Peyer's patch (tissue), 4 donors: ENCODE measurements at places on chromosomes 1 and 21.

DNA sequence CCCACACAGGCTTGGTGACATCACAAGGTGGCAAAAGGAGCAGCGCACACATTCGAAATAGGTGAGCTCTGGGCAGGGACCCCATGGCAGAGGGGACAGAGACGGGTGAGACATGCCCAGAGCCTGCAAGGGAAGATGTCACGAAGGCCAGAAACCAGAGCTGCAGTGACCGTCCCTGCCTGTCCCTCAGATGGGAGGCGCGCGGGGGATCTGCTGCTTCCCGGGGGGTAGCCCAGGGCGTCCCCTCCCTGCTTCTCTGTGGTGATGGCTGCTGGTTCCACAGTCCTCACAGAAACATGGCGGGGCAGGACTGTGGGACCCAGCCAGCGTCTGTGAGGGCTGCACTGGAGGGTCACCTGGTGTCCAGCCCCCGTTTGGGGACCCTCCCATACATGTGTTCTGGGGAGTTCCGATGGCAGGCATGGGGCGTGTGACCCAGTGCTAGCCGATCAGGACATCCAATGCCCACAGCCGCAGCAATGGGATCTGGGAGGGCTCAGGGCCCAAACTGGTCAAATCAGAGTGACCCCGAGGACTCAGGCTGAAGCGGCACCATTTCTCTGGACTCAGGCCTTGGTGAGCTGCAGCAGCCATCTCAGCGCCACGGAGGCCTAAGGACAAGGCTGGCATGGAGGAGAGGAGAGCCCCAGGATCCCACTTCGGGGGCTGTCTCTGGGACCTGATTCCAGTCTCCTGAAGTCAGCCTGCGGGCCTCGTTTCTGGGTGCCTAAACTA, 20.7 kb upstream of the SPSB1 start:
- H3K4me3 ChIP-seq = no peak overlapping the region
- H3K4me1 ChIP-seq = no peaks in the 10 kb centered on the region
- no peak for DNase-seq
- no peak overlapping the region for H3K27ac ChIP-seq

DNA sequence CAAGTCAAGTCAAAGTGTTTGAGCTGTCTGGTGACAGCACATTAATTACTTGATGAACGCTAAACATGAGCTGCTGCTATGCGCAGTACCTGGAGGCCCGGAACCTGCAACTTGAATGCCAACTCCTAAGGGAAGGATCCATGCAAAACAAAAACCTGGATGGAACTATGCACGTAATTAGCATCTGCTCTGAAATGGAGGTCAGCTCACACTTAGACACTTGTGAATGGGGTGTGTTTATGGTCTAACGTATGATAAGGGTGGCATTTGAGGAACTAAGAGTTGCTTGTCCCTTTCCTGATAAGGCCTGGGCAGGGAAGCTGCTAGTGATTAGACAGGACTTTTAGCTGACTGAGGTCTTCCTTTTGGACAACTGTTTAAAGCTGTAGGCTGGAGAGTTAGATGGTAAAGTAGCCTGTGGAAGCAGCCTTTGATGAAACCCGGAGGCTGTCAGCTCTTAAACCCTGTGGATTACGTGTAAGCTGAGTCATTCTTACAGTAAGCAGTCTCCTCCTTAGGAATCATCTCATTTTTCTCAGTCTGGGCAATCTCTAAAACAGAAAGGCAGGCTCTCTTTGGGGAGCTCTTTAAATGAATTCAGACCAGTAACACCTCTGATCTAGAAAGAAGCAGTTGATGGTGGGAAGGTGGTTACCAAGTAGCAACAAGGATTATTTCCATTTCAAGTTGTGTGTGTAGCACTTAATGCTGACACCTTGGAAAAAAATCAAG, 6.8 kb downstream of the TENT5C start:
- peaks cover 5% of the 10 kb centered on the region for H3K4me1 ChIP-seq
- no peaks in the 10 kb centered on the region for H3K27me3 ChIP-seq
- no peaks in the 10 kb centered on the region for H3K36me3 ChIP-seq
- H3K27ac ChIP-seq = peak overlapping the region; percentile 44
- no peak overlapping the region for H3K4me3 ChIP-seq

DNA sequence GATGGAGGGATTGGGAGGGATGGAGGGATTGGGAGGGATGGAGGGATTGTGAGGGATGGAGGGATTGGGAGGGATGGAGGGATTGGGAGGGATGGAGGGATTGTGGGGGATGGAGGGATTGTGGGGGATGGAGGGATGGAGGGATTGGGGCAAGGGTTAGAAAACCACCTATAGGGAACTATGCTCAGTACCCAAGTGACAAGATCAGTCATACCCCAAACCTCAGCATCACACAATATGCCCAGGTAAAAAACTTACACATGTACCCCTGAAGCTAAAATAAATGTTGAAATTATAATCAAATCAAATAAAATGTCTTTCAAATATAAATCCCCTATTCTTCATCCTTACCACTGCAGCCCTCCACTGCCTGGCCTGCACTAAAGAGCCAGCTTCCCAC, 72.8 kb upstream of the HNRNPU start:
- H3K4me3 ChIP-seq = no peak overlapping the region
- no peaks in the 10 kb centered on the region for H3K4me1 ChIP-seq
- H3K27ac ChIP-seq = no peak overlapping the region
- no peaks in the 10 kb centered on the region for H3K36me3 ChIP-seq
- no peaks in the 10 kb centered on the region for H3K27me3 ChIP-seq
- no peak for DNase-seq

- no peak overlapping the region for H3K27ac ChIP-seq
- no peaks in the 10 kb centered on the region for H3K4me1 ChIP-seq
- DNase-seq = no peak
- no peak overlapping the region for H3K4me3 ChIP-seq
- no peaks in the 10 kb centered on the region for H3K36me3 ChIP-seq
- no peaks in the 10 kb centered on the region for H3K27me3 ChIP-seq
Measured at GRCh38 chr1:116439701-116440100, 66.7 kb downstream of the ATP1A1 start.

- H3K36me3 ChIP-seq = no peaks in the 10 kb centered on the region
- DNase-seq = no peak
Measured at GRCh38 chr1:172447641-172448040, 3.8 kb upstream of the PIGC start.

GRCh38 chr1:20846461-20847374, 59.6 kb upstream of the HP1BP3 start:
- H3K4me1 ChIP-seq = no peaks in the 10 kb centered on the region
- no peak for DNase-seq
- no peaks in the 10 kb centered on the region for H3K36me3 ChIP-seq
- H3K27me3 ChIP-seq = no peaks in the 10 kb centered on the region
- no peak overlapping the region for H3K4me3 ChIP-seq

- H3K27ac ChIP-seq = no peak overlapping the region
- no peak overlapping the region for H3K4me3 ChIP-seq
- no peaks in the 10 kb centered on the region for H3K27me3 ChIP-seq
- peaks cover 4% of the 10 kb centered on the region for H3K4me1 ChIP-seq
- H3K36me3 ChIP-seq = no peaks in the 10 kb centered on the region
Measured at GRCh38 chr1:28973596-28974421, 59.4 kb downstream of the EPB41 start.

GRCh38 chr1:27606708-27607238, 2.8 kb upstream of the AHDC1 start:
- H3K27me3 ChIP-seq = no peaks in the 10 kb centered on the region
- DNase-seq = no peak
- no peak overlapping the region for H3K27ac ChIP-seq
- H3K4me1 ChIP-seq = peaks cover 16% of the 10 kb centered on the region
- no peaks in the 10 kb centered on the region for H3K36me3 ChIP-seq
- H3K4me3 ChIP-seq = no peak overlapping the region

- H3K36me3 ChIP-seq = no peaks in the 10 kb centered on the region
- H3K4me1 ChIP-seq = no peaks in the 10 kb centered on the region
- H3K27ac ChIP-seq = no peak overlapping the region
- no peaks in the 10 kb centered on the region for H3K27me3 ChIP-seq
Measured at GRCh38 chr1:166956872-166957271, 18.5 kb downstream of the ILDR2 start.

- H3K4me3 ChIP-seq = no peak overlapping the region
- no peak overlapping the region for H3K27ac ChIP-seq
- no peaks in the 10 kb centered on the region for H3K4me1 ChIP-seq
- no peak for DNase-seq
- no peaks in the 10 kb centered on the region for H3K27me3 ChIP-seq
Measured at GRCh38 chr1:8011016-8011415, 15.1 kb downstream of the ERRFI1 start.

GRCh38 chr1:245666412-245666811, 511.6 kb downstream of the KIF26B start:
- no peaks in the 10 kb centered on the region for H3K27me3 ChIP-seq
- no peaks in the 10 kb centered on the region for H3K4me1 ChIP-seq
- H3K27ac ChIP-seq = no peak overlapping the region
- DNase-seq = no peak

DNA sequence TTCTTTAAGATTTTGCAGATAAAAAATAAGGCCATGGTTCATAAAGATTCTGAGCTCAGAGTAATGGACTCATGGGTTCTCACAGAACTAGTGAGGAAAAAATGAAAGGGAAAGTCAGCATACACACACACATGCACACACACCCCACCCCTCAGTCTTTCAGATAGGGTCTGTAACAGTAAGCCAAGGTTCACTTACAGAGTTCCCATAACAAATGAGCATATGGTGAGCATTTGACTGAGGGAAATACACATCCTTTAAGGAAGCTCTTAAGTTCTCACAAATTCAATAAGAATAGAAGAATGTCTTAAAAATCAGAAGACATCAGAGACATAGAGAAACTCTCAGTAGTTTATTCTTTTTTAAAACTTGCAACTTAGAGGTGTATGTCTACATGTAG, 57.9 kb downstream of the NTMT2 start:
- H3K4me3 ChIP-seq = no peak overlapping the region
- H3K4me1 ChIP-seq = no peaks in the 10 kb centered on the region

DNA sequence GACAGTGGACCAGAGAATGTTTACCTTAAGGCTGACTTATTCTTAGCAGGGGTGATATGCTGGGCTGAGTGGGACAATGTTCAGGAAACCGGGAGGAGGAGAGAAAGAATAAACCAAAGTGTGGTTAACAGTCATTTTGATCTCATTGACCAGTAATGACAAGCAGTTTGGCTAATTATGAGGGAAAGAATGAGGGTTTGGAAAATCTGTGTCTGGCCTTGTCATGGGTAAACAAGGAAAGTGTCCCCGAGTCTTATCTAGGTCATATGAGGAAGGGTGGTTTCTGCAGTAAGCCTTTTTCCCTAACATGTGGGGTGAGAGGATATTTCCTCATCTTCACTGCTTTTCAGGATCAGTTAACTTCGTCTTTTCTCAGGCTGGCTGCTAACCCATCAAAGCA, 155.0 kb downstream of the TPR start:
- no peaks in the 10 kb centered on the region for H3K4me1 ChIP-seq
- H3K4me3 ChIP-seq = no peak overlapping the region
- H3K27me3 ChIP-seq = no peaks in the 10 kb centered on the region
- no peak for DNase-seq
- H3K36me3 ChIP-seq = no peaks in the 10 kb centered on the region

GRCh38 chr1:203250911-203251310, 21.4 kb upstream of the CHIT1 start:
- no peak overlapping the region for H3K4me3 ChIP-seq
- no peaks in the 10 kb centered on the region for H3K4me1 ChIP-seq
- no peaks in the 10 kb centered on the region for H3K36me3 ChIP-seq

- no peak overlapping the region for H3K27ac ChIP-seq
- H3K27me3 ChIP-seq = no peaks in the 10 kb centered on the region
- H3K36me3 ChIP-seq = no peaks in the 10 kb centered on the region
Measured at GRCh38 chr1:168631671-168632400, 55.4 kb downstream of the XCL1 start.

GRCh38 chr1:231779081-231779480, 152.5 kb downstream of the DISC1 start:
- no peak overlapping the region for H3K4me3 ChIP-seq
- H3K4me1 ChIP-seq = no peaks in the 10 kb centered on the region
- no peak for DNase-seq
- no peaks in the 10 kb centered on the region for H3K36me3 ChIP-seq

DNA sequence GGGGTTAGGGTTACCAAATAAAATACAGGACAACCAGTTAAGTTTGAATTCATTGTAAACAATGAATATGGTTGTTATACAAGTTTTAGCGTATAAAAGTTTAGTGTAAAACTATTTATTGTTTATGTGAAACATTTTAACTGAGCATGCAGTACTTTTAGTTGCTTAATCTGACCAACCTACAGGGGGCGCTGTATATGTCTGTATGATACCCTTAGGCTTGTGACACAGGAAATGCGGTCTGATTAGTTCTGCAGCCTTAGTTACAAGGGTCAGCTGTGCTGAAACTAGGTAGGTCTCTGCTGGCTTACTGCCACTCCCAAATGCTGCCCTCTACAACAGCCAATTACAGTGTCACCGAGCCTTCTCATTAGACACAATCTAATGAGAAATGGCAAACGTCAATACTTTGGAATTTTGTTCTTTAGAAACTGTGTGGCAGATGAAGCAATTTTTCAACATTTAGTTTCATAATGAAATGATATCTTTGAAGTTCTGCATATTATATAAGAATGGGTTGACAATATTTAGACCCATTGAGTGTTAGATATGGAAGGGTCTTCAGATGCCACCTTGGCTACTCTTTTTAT, 56.2 kb downstream of the NTNG1 start:
- no peak overlapping the region for H3K4me3 ChIP-seq
- H3K27ac ChIP-seq = no peak overlapping the region
- peak; percentile 32 for DNase-seq
- no peaks in the 10 kb centered on the region for H3K36me3 ChIP-seq
- H3K4me1 ChIP-seq = no peaks in the 10 kb centered on the region
- no peaks in the 10 kb centered on the region for H3K27me3 ChIP-seq

DNA sequence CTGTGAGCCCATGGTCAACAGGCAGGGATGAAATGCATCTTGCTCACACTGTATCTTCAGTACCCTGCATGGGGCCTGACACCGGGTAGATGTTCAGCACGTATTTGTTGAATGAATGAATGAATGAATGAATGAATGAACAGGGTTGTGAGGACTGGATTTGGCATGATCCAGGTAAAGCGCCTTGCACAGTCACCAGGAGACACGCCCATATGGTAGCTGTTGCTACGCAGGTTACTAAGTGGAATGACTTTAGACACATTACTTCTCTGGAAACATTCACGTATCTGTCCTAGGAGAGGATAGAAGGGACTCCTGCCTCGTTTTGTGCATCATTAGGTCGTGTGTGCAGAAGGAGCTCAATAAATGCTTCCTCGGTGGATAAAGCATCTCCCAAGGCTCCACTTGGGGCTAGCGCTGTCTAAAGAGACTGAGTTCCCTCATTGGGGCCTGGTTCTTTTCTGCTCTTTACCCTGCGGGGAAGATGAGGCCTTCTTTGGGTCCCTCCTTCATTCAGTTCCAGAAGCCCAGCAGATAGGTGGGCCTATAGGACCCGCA, 54.2 kb downstream of the NDUFS5 start:
- H3K4me1 ChIP-seq = peaks cover 22% of the 10 kb centered on the region
- H3K27ac ChIP-seq = no peak overlapping the region
- H3K4me3 ChIP-seq = peak overlapping the region; percentile 59
- no peaks in the 10 kb centered on the region for H3K36me3 ChIP-seq
- H3K27me3 ChIP-seq = no peaks in the 10 kb centered on the region
